ENCODE measurements at places on chromosomes 4 and X. TPM values are rescaled to one million over a fixed set of nuclear protein-coding genes. Genes with fewer than 3 reads are reported as not detected.

GRCh38 chr4:11263208-11263607 is 165.5 kb downstream of the HS3ST1 start:
- no peak for DNase-seq

DNA sequence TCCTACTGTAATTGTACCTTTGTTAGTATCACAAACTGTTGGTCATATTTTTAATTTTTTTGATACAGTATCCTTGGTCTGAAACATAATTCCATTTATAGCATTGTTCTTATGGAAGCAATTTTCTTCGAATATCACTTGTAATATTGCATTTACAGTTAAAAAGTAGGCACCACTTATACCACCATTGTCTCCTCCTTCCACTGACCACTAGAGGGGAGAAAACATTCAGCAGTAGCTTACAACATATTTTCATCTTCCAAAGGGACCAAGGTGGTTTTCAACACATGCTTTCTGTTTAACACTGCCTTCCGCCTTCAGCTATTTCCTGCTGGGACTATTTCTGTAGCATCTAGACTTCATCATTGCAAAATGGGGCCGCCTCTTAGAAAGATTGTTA is 146.2 kb downstream of the COL4A6 start:
- DNase-seq = no peak

DNA sequence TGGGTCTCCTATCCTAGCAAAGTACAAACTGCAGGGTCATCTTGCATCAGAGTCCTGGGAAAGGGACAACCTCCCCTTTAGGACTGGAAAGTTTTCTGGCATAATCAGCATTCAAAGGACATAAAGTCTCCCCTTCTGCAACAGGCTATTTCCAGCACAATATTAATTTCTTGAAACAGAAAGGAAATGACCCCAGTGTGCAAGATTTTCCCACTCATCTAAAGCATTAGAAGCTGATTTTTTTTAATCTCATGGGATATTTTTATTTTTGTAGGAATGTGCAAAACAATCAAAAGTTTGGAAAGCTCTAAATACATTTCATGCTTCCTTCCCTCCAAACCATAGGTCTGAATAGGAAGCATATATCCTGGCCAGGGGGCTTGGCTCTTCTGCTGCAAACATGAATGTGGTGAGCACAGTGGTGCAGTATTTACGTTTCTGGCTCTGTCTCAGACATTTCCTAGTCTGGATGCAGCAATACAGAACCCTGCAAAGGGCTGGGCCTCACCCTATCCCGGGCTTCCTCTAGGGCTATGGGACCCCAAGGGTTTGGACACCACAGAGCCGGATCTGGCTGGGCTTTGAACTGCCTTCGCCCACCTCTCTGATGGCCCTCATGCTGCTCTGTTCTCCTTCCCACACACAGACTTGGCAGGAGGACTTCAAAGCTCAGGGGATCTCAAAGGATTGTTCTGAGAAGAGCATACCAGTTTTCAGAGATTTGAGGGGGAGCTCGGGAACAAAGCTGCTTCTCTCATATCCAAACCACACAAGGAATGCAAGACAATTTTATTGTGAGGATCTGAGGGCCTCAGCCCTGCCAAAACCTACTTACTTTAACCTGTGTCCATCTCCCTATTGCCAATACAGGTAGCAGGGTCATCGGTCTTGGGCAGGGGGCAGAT is 64.9 kb downstream of the POLR2B start:
- DNase-seq = peak; percentile 87

DNA sequence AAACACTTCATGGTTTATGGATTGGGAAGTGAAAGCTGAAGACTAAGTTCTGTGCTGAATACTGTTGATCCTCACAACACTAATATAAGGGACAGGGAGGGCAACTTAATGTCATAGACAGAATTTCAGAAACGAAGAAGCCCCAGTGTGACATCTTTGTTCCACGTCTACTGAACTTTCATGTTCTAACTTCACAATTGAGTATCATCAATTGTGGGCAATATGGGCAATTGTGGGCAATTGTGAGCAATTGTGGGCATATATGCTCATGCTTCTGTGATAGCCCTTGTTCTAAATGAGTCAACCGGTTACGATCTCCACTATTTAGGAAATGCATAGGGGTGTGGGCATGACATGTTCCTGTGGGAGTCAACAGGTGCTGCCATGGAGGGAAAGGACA is 33.7 kb downstream of the CYBB start:
- no peak for DNase-seq

GRCh38 chrX:103197721-103198306 is 17.1 kb upstream of the BEX4 start:
- no peak for DNase-seq

Gene TBC1D19
- total RNA-seq = 121 TPM
